NCI-H510A treated with DMSO at 0.1 percent for 48 hours (cell line): ENCODE measurements at places on chromosomes 7 and 10.

DNA sequence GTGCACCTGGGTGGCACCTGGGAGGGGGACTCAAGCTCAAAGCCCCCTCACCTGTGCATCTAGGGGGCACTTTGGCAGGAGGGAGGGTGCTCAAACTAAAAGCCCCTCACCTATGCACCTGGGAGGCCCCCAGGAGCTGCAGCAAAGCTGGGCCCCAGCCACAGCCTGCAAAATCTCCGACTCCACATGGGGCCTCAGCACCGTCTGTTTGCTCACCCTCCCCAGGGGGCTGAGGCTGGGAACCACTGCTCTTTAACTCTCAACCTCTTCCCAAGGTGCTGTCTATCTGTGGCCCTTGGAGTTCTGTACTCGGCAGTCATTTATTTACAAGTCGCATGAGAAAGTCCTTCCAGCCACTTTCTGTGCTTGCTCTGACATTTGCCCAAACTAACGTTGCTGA, 458.4 kb downstream of the DNAJB6 start:
- no peak for DNase-seq

DNA sequence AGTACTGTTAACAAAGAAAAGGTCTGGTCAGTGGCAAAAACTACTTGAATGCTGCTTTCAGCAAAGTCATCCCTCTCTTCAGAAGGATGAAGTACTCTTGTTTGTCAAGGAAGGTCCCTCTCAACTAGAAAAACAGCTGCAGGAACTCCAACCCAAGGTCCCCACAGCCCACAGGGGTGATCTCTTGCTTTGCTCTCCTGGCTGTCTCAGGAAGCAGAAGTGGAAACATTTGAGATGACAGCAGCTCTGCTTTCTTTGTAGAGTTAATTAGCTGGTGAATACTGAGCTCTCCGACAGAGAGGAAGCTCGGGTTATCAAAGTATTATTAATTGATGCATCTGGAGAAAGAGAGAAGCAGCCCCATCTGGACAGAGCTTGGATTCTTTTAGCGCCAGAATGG, 25.4 kb upstream of the LRGUK start:
- DNase-seq = no peak

DNA sequence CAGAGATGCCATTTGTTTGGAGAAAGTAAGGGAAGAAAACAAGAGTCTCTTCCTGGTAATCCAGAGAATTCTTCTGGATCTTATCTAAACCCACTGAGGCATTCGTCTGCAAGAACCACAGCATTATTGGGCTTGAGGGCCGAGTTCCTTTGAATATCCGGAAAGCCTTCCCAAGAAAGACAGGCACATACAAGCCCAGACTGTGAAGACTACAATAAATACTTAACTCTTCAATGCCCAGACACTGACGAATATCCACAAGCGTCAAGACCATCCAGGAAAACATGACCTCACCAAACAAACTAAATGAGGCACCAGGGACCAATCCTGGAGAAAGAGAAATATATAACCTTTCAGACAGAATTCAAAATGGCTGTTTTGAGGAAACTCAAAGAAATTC, 99.0 kb downstream of the RNF32 start:
- no peak for DNase-seq

- DNase-seq = no peak
Observed at GRCh38 chr10:95305606-95306317, 15.0 kb upstream of the PDLIM1 start.

GRCh38 chr7:116728413-116728812, 56.4 kb downstream of the MET start:
- DNase-seq = no peak

DNA sequence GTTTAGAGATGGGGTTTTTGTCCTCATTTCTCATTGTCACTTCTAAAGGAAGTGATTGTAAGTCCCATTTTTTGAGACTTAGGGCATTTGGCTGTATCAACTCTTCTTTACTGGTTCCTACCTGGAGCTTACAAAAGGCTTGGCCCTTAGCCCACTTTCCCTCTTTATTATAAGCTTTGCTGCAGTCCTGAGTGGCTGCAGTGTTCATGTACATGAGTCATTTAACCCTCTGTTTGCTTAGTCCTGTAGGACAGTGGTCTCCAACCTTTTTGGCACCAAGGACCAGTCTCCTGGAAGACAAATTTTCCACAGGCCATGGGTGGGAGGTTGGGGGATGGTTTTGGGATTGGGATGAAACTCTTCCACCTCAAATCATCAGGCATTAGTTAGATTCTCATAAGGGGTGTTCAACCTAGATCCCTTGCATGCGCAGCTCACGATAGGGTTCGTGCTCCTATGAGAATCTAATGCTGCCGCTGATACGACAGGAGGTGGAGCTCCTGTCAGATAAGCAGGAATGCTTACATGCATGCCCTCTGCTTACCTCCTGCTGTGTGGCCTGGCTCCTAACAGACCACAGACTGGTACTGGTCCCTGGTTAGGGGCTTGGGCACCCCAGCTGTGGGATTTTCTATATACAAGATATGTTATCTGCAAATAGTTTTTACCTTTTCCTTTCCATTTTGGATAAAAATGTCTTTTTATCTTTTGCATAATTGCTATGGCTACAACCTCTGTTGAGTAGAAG, 99.7 kb downstream of the CCSER2 start:
- no peak for DNase-seq

- DNase-seq = no peak
Observed at GRCh38 chr10:69769395-69769992, 32.2 kb upstream of the COL13A1 start.
